Stomach (tissue), 19 donors: ENCODE measurements at places on chromosomes 2 and 18. TPM values are rescaled to one million over a fixed set of nuclear protein-coding genes. Genes with fewer than 3 reads are reported as not detected.

ZBTB7C gene
- total RNA-seq: 15.2 TPM

CLHC1 gene
- 43.9 TPM for total RNA-seq

PROKR1 gene
- not detected for total RNA-seq

ARHGAP28 gene
- total RNA-seq: 3.5 TPM

CFAP221 gene
- 15.1 TPM for total RNA-seq

SOCS6 gene
- 29.6 TPM for total RNA-seq

HTR2B gene
- 0.89 TPM for total RNA-seq

KIF3C gene
- not detected for total RNA-seq

FAM228A gene
- not detected for total RNA-seq

SLC14A1 gene
- total RNA-seq: 3.9 TPM

GKN2 gene
- total RNA-seq: 1,354 TPM

PCARE gene
- not detected for total RNA-seq

MARCO gene
- total RNA-seq: 0.45 TPM

CGREF1 gene
- total RNA-seq: not detected

ACADL gene
- not detected for total RNA-seq

GPR17 gene
- total RNA-seq: not detected

PAX8 gene
- not detected for total RNA-seq

EPB41L3 gene
- 120 TPM for total RNA-seq

NYAP2 gene
- total RNA-seq: not detected

FAM237A gene
- not detected for total RNA-seq

TGOLN2 gene
- 214 TPM for total RNA-seq

CROCC2 gene
- total RNA-seq: not detected

PLCL1 gene
- total RNA-seq: 3.9 TPM

HRH4 gene
- 0.37 TPM for total RNA-seq

FABP1 gene
- not detected for total RNA-seq

C2orf72 gene
- 6.4 TPM for total RNA-seq
